T-helper 22 cell (primary cell): ENCODE measurements at places on chromosomes 6 and 20.

- DNase-seq: peak; percentile 96
Measured at GRCh38 chr20:13638496-13639149, at the start of gene TASP1. TSS of gene TASP1 (minus strand) at chr20:13638932. CDS start at chr20:13630078, 8,854 bp downstream.

DNA sequence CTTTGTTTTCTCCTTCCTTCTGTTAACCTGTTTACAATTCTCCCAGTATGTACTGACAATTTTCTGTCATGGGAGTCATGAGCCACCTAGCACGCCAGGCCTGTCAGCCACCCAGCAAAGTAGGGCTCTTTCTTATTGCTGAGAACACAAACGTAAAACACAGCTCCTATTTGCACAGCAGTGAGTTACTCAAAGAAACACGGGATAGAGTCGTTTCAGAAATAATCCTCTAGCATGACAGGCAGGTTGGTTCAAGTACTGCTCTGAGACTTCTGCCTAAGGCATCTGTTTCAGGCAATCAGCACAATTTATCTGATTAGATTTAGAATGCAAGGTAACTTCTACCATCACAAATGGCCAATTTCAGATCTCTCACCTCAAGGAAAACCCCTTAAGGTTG is 88.8 kb downstream of the CD24 start:
- DNase-seq: no peak

- DNase-seq: no peak
Measured at GRCh38 chr6:137693711-137694110, 173.3 kb upstream of the TNFAIP3 start.

GRCh38 chr6:13357551-13358075 is 29.3 kb upstream of the TBC1D7 start:
- DNase-seq: no peak

GRCh38 chr6:45327956-45328522 is at the start of gene RUNX2:
TSS of gene RUNX2 (plus strand) at chr6:45328330. CDS start at chr6:45328727, 397 bp downstream.
- DNase-seq: no peak

DNA sequence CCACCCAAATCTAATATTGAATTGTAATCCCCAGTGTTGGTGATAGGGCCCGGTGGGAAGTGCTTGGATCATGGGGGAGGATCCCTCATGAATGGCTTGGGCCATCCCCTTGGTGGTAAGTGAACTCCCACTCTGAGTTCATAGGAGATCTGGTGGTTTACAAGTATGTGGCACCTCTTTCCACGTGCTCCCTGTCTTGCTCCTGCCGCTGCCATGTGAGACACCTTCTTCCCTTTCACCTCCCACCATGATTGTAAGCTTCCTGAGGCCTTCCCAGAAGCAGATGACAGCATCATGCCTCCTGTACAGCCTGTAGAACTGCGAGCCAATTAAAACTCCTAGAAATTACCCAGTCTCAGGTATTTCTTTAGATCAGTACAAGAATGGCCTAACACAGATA is 150.8 kb downstream of the SH3BGRL2 start:
- DNase-seq: no peak

DNA sequence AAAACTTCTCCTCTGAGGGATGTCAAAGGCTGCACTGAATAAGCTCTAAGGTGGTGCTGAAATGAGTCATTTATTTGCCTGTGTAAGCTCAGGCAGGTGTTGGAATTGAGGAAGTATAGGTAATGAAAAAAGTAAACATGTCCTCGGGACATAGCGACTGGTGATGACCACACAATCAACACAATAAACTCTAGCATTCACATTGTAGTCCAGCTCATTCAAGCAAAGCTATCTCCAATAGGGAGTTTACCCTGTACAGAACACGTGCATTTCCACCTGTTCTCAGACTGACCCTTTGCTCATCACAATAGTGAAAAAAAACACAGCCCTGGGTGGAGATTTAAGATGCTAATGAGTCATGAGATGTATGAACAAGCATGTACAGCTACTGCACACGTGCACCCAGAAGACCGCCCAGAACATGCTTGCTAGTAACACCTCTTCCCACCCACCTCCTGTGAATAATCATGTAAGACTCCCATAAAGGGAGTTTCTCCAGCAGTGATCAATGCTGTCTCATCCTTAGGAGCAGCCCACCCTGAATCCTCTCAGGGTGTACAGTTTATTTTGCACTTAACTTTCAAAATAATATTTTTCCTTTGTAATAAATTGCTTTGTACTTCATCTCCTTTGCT is 33.0 kb upstream of the POU5F1 start:
- DNase-seq: peak; percentile 61
